Neuronal stem cell (in vitro differentiated cells): ENCODE measurements at places on chromosomes 12 and 14.

GRCh38 chr12:107134558-107134957, 41.2 kb upstream of the CRY1 start:
- H3K4me1 ChIP-seq, result peaks cover 21% of the 10 kb centered on the region
- no peaks in the 10 kb centered on the region for H3K36me3 ChIP-seq
- DNase-seq, result no peak
- no peak overlapping the region for H3K4me3 ChIP-seq
- H3K27ac ChIP-seq, result no peak overlapping the region

- H3K27me3 ChIP-seq, result no peaks in the 10 kb centered on the region
- no peaks in the 10 kb centered on the region for H3K36me3 ChIP-seq
- H3K4me1 ChIP-seq, result peaks cover 3% of the 10 kb centered on the region
- no peak overlapping the region for H3K27ac ChIP-seq
- no peak overlapping the region for H3K4me3 ChIP-seq
These were observed 153.2 kb downstream of the SLC35F4 start for GRCh38 chr14:57712698-57713097.

DNA sequence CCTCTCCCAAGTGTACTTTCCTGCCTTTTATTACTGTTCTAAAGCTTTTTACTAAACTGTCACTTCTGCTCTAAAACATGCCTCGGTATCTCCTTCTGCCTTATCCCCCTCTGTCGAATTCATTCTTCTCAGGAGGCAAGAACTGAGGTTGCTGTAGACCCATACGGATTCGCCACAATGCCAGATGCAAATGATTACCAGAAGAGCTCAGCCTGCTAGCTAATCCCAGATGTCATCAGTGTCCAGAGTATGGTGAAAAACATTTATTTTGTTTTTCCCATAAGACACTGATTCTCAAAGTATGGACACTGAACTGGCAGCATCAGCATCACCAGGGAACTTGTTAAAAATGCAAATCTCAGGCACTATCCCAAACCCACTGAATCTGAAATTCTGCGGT, 359.3 kb downstream of the TMTC2 start:
- H3K4me1 ChIP-seq, result peaks cover 21% of the 10 kb centered on the region
- H3K4me3 ChIP-seq, result no peak overlapping the region
- peaks cover 9% of the 10 kb centered on the region for H3K36me3 ChIP-seq
- no peak overlapping the region for H3K27ac ChIP-seq

- peaks cover 71% of the 10 kb centered on the region for H3K36me3 ChIP-seq
- H3K4me3 ChIP-seq, result no peak overlapping the region
- H3K27me3 ChIP-seq, result no peaks in the 10 kb centered on the region
- no peak overlapping the region for H3K27ac ChIP-seq
- no peak for DNase-seq
These were observed 32.8 kb downstream of the ARHGAP5 start for GRCh38 chr14:32109676-32110547.

GRCh38 chr14:100429537-100429936, 106.4 kb downstream of the SLC25A47 start:
- H3K27me3 ChIP-seq, result no peaks in the 10 kb centered on the region
- H3K27ac ChIP-seq, result no peak overlapping the region
- no peak overlapping the region for H3K4me3 ChIP-seq
- peaks cover 15% of the 10 kb centered on the region for H3K4me1 ChIP-seq

- H3K4me3 ChIP-seq, result no peak overlapping the region
- no peaks in the 10 kb centered on the region for H3K27me3 ChIP-seq
- peak; percentile 29 for DNase-seq
- H3K27ac ChIP-seq, result no peak overlapping the region
- H3K4me1 ChIP-seq, result peaks cover 9% of the 10 kb centered on the region
These were observed 11.8 kb upstream of the POLR3B start for GRCh38 chr12:106345746-106346145.
